ENCODE measurements at places on chromosomes 6 and 20.

GRCh38 chr6:157625111-157625510, 197.9 kb upstream of the SNX9 start:
- no peak for DNase-seq

DNA sequence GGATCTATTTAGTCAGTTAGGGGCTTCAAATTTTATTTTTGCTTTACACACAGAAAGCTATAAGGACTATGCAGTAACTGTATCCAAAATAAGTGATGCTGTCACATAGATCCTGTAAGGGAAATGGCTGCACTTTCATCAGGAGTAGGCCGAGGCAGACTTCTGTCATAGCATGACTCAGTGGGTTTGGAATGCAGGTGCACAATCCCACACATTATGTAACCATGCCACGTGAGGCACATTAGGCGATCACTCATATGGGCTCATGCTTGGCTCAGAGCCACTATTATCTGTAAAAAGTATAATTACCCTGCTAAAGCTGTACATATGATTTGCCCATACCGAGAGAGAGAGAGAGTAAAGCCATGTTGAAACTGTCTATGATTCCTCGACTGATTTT, 1189.4 kb upstream of the EYS start:
- DNase-seq = no peak

DNA sequence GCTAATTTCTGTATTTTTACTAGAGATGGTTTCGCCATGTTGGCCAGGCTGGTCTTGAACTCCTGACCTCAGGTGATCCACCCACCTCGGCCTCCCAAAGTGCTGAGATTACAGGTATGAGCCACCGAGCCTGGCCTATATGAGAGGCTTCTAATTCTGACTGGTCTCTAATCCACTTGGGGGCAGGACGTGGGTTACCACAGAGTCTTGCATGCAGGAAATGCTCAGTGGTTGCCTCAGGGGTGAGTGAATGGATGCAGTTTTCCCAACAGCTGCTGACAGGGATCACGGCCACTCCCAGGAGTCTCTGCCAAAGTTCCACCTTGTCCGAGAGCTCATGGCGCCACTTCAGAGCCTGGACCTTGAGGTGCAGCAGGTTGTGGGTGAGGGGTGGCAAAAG, 6.4 kb upstream of the FANCE start:
- DNase-seq = no peak

- DNase-seq = no peak
Measured at GRCh38 chr6:112680091-112680490, 333.0 kb downstream of the RFPL4B start.

GRCh38 chr6:6583836-6584235, 4.7 kb upstream of the LY86 start:
- no peak for DNase-seq

GRCh38 chr20:49285233-49285668, 7.4 kb upstream of the ZNFX1 start:
- DNase-seq = no peak

- no peak for DNase-seq
Measured at GRCh38 chr6:64672651-64673050, 1034.4 kb downstream of the EYS start.

DNA sequence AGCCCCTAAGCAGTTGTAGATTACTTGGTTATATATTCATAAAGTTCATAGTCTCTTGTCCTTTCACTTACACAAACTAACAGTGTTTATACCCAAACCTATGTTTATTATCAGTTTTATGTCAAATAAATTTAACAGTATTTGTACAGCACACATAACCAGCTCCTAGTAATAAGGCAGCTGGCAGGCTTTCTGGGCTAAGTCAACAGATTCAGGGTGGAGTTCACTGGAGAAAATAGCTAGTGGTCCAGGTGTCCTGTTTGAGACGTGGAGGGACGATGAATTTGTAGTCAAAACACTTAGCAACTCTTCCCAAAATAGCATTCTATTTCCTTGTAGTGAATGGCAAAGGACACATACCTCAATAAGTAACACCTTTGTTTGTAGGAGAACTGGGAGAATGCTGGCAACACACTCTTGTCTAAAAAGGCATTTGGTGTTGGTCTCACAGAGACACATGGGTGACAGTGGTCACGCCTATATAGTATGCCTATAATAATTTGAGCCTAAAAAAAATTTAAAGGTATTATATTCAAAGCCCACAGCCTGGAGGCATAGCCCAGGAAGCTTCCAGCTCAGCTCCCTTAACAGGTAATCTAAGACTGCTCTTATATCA, 156.4 kb upstream of the CARMIL1 start:
- no peak for DNase-seq

- DNase-seq = peak; percentile 61
Measured at GRCh38 chr20:10654630-10655029, 19.2 kb downstream of the JAG1 start.

DNA sequence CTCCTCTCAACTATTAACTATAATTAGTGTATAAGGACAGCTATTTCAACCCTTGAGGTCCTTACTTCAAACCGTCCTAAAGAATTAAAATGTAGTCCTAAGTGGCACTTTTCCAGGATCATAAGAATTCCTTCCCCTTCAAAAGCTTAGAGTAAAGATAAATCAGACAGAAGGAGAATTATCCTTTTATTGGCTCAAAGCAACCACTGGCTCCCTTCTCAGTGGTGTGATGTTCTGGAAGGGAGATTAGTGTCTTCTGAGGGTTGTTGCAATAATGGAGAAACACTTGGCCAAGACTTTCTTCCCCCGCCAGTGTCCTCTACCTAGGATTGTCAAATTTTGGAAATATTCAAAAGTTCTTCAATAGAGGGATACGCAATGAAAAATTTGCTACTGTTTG, 89.1 kb upstream of the PLEKHG1 start:
- no peak for DNase-seq

DNA sequence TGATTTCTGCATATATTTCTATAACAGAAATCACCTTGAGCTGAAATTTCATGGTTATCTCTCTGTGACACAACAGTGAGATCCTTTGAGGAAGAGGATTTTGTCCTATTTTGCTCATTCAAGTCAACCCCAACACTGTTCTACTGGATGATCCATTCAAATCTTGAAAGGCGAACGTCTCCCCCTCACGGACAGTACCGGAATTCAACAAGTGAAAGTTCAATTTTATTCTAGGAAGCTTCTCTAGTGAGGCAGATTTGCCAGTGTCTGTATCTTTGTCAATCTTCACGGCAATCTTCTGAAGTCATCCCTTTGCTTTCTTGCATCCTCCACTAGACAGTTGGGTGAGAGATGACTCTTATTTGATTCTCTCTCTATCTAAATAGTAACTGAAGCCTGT, 91.7 kb upstream of the PDE7B start:
- DNase-seq = no peak

- DNase-seq = no peak
Measured at GRCh38 chr20:53658973-53659372, 65.3 kb upstream of the ZNF217 start.

DNA sequence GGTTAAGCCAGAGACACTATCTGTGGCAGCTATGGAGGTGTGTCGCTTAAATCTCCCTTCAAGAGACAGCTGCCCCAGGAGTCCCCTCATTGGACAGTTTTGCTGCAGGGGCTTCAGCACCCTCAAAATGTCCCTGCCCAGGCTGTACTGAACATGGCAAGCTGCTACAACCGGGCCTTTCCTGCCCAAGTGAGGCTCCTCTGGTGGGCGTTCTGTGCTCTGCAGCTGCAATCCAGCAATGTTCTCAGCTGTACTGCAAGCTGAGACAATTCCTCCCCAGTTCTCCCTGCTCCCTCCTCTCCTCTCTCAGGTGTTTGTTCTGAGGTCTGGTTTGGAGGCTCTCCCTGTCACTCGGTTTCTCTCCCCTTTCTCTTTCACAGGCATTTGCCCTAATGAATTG, 190.8 kb upstream of the LAMP5 start:
- no peak for DNase-seq

GRCh38 chr6:3128356-3129108, 10.0 kb downstream of the BPHL start:
- no peak for DNase-seq

DNA sequence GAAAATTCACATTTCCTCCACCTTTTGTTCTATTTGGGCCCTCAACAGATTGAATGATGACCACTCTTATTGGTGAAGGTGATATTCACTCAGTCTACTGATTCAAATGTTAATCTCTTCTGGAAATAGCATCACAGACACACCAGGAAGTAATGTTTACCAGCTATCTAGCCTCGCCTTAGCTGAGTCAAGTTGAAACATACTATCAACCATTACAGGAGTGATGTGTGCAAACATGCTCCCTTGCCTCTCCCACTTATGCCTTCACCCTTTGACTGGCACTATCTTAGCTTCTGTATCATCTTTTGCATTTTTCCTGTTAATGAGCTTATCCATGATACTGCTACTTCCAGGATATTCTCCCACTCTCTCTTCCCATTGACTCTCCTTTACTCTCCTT, 191.9 kb downstream of the CENPW start:
- DNase-seq = no peak

GRCh38 chr6:38567436-38567835, 72.3 kb downstream of the BTBD9 start:
- DNase-seq = peak; percentile 84

Data from tongue (tissue), 3 donors.